Thyroid gland (tissue), 4 donors: ENCODE measurements at places on chromosomes 7 and 10. TPM values are rescaled to one million over a fixed set of nuclear protein-coding genes. Genes with fewer than 3 reads are reported as not detected.

The SRRM3 gene
- total RNA-seq = 6.4 TPM

The IL6 gene
- 10.9 TPM for total RNA-seq

- DNase-seq = peak; percentile 74
- H3K27me3 ChIP-seq = no peaks in the 10 kb centered on the region
- no peak overlapping the region for H3K4me3 ChIP-seq
- H3K36me3 ChIP-seq = no peaks in the 10 kb centered on the region
- peak overlapping the region; percentile 67 for H3K27ac ChIP-seq
Measured at GRCh38 chr10:77865580-77866324, 60.8 kb downstream of the DLG5 start.

The ABCA13 gene
- total RNA-seq = 7.6 TPM

DNA sequence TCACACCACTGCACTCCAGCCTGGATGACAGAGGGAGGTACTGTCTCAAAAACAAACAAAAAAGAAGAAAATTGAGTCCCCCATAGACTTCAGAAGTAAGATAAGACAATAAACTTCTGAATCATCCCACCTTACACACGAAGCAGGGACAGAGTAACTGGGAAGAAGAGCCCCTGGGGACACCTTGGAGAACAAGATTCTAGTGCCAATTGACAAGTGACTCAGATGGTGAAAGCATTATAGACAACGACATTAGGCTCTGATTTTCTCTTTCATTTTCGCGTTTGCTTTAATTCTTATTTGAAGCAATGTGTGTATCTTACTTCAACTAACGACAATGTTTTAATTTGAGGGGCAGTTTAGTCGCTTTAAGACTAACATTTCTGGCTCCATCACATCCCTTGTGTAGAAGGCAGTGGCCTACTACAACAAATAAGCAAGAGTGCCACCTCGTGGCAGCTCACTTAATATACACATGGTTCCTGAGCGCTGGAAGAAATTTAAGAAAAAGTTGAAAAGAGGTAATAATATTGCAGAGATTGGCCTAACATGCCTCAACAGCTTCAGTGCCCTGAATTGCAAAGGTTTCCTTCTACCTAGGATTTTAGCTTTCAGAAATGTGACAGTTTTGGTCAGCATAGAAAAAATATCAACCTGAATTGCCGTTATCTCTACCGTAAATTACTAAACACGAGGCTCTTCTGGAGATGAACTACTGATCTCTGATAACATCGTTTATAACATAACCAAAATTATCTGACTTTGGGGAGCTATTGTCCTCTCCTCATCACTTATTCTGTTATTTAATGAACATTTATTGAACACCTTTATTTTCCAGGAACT, 36.7 kb downstream of the ASNS start:
- no peak overlapping the region for H3K27ac ChIP-seq
- no peak overlapping the region for H3K4me3 ChIP-seq
- no peaks in the 10 kb centered on the region for H3K27me3 ChIP-seq
- DNase-seq = peak; percentile 69
- H3K36me3 ChIP-seq = no peaks in the 10 kb centered on the region
- no peaks in the 10 kb centered on the region for H3K4me1 ChIP-seq

The ZNF32 gene
- total RNA-seq = 28.9 TPM
